ENCODE measurements at places on chromosomes 5 and 9.

DNA sequence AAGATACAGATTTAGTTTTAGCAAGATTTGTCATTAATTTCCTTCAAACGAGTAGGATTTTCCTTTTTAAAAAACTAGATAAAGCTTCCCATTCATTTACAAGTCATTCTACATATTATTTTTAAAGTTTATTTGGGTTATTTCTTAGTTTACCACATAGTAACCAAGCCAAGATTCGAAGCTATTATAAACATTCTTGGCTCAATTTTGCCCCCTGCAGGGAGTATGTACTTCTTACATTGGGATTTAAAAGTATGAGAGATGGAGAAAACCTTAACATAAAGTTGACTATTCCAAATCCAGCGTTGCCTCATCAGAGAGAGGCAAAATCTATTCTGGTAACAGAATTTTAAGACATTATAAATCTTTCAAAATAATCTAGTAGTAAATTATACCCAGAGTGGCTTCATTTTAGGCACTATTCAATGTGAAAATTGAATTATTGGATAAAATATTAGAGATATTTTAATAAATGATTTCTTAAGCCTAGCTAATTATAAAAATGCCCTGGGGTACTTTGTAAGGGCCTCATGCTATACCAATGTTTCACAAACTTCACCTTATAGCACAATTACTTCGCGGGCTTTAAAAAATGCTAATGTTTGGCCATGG is 39.1 kb downstream of the FBN2 start:
- no peaks in the 10 kb centered on the region for H3K4me1 ChIP-seq
- H3K27me3 ChIP-seq = no peaks in the 10 kb centered on the region
- no peak overlapping the region for H3K4me3 ChIP-seq
- no peak overlapping the region for H3K27ac ChIP-seq
- H3K36me3 ChIP-seq = no peaks in the 10 kb centered on the region
- no peak for DNase-seq

DNA sequence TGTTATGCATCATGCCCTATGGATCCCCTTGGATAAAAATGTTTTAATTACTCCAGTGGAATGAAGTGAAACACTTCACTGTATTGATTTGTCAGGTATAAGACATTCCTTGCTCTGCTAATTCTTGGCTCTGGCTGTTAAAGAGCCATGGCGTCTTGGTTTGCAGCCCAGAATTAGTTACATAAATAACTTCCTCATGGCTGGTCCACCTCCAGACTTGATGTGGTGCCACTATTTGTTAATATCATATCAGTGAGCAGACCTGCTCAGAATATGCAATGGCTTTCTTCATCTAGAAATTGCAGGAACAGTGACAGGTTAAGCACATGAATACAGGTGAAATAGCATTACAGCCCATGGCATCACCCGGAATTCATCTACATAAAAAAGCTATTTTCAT is 446.9 kb upstream of the GRIN3A start:
- no peak overlapping the region for H3K4me3 ChIP-seq
- H3K27me3 ChIP-seq = no peaks in the 10 kb centered on the region
- H3K27ac ChIP-seq = no peak overlapping the region
- DNase-seq = no peak
- H3K4me1 ChIP-seq = no peaks in the 10 kb centered on the region
- no peaks in the 10 kb centered on the region for H3K36me3 ChIP-seq

DNA sequence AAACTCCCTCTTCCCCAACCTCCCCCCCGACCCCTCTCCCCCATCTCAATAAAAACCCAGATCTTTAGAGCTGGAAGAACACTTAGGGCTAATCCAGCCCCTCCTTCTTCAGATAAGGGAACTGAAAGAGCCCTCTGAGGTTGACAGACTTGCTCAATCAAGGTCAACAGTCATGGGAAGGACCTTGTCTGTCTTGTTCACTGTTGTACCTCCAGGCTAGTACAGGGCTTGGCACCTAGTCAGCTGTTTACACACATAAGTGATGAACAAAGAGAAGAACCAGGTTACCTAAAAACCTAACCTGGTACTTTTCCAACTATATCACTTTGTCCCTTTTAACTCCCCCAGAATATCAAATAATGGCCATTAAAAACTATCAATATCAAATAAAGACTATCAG is 2.4 kb downstream of the TTC39B start:
- H3K27me3 ChIP-seq = no peaks in the 10 kb centered on the region
- no peak for DNase-seq
- H3K4me1 ChIP-seq = peaks cover 11% of the 10 kb centered on the region
- no peak overlapping the region for H3K4me3 ChIP-seq
- H3K27ac ChIP-seq = no peak overlapping the region
- no peaks in the 10 kb centered on the region for H3K36me3 ChIP-seq

DNA sequence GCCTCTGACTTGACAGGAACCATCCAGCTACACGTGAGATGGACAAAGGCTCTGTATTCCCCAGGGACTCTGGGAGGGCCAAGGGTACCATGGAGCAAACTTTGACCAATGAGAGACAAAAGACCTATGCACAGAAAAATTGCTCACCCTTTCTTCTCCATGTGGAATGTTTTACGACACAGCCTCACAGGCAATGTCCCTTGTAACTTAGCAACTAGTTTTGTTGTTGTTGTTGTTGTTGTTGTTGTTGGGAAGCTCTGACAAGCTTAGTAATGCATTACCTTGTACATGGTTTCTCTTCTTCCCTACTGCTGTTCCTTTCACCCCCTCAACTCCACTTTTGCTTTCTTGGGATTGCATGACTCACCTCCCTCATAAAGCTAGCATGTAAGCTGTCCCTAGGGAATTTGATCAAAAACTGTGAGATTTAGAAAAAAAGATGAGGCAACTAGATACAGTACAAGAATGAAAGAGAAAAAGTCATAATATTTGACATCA is 550.9 kb downstream of the RAB3C start:
- H3K27ac ChIP-seq = no peak overlapping the region
- no peaks in the 10 kb centered on the region for H3K4me1 ChIP-seq
- no peaks in the 10 kb centered on the region for H3K36me3 ChIP-seq
- H3K27me3 ChIP-seq = no peaks in the 10 kb centered on the region
- H3K4me3 ChIP-seq = no peak overlapping the region
- DNase-seq = no peak

DNA sequence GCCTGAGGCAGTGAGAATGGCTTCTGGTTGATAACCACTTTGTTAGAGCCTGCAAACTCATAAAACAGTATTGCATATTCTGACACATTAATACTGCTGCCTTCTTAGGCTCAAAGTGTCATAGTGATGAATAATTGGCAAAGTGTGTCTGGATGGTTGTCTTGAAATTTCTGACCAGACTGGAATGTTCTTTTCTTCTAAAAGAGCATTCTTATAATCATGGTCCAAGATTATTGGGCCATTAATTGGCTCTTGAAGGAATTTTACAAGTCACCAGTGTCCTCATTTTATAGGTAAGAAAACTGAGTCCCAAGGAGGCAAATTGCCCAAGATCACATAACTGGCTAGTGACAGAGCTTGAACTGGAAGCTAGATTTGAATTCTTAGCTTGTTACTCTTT is 111.7 kb downstream of the PCSK1 start:
- no peak overlapping the region for H3K4me3 ChIP-seq
- H3K27ac ChIP-seq = no peak overlapping the region
- peaks cover under 1% of the 10 kb centered on the region for H3K4me1 ChIP-seq
- DNase-seq = no peak
- H3K27me3 ChIP-seq = no peaks in the 10 kb centered on the region
- H3K36me3 ChIP-seq = no peaks in the 10 kb centered on the region

- no peaks in the 10 kb centered on the region for H3K4me1 ChIP-seq
- H3K27me3 ChIP-seq = no peaks in the 10 kb centered on the region
- DNase-seq = no peak
- no peak overlapping the region for H3K4me3 ChIP-seq
- peaks cover 19% of the 10 kb centered on the region for H3K36me3 ChIP-seq
- no peak overlapping the region for H3K27ac ChIP-seq
Measured at GRCh38 chr9:77224746-77225312, 47.5 kb downstream of the VPS13A start.

- H3K27ac ChIP-seq = no peak overlapping the region
- peaks cover 56% of the 10 kb centered on the region for H3K36me3 ChIP-seq
- no peak overlapping the region for H3K4me3 ChIP-seq
- no peaks in the 10 kb centered on the region for H3K27me3 ChIP-seq
Measured at GRCh38 chr5:112885001-112885400, 23.9 kb downstream of the SRP19 start.

DNA sequence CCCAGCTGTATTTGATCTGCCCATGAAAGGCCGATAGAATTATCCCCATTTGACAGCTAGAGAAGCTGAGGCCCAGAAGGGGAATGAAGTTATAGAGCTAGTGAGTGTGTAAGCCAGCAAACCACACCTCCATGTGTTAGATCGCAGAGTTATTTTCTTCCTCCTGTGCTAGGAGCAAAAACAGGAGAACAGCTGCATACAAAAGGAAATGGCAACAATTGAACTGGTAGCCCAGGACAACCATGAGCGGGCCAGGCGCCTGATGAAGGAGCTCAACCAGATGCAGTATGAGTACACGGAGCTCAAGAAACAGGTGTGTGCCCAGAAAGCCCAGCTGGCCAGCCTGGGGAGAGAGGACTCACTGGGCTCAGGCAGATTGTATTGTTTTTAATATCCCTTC is 30.4 kb downstream of the RAB14 start:
- no peak overlapping the region for H3K27ac ChIP-seq
- H3K27me3 ChIP-seq = no peaks in the 10 kb centered on the region
- peaks cover 23% of the 10 kb centered on the region for H3K36me3 ChIP-seq
- H3K4me1 ChIP-seq = no peaks in the 10 kb centered on the region
